HT1080 (cell line): ENCODE measurements at places on chromosomes 5 and 9. TPM values are rescaled to one million over a fixed set of nuclear protein-coding genes. Genes with fewer than 3 reads are reported as not detected.

The NTRK2 gene
- not detected in 2 replicates for total RNA-seq

The MPDZ gene
- total RNA-seq: 14.8 and 15.9 TPM in 2 replicates

GRCh38 chr9:125140576-125140975 is 2.8 kb downstream of the SCAI start:
- DNase-seq: no peak

The SVEP1 gene
- under 0.01 TPM in 1 of 2 replicates, not detected in the other for total RNA-seq

The ENHO gene
- 5.0 TPM in 2 replicates for total RNA-seq

The ZFP62 gene
- 16.1 and 16.2 TPM in 2 replicates for total RNA-seq

The UNC13B gene
- total RNA-seq: 9.5 and 10.7 TPM in 2 replicates

- no peak for DNase-seq
Measured at GRCh38 chr5:13540168-13540750, 404.2 kb downstream of the DNAH5 start.

DNA sequence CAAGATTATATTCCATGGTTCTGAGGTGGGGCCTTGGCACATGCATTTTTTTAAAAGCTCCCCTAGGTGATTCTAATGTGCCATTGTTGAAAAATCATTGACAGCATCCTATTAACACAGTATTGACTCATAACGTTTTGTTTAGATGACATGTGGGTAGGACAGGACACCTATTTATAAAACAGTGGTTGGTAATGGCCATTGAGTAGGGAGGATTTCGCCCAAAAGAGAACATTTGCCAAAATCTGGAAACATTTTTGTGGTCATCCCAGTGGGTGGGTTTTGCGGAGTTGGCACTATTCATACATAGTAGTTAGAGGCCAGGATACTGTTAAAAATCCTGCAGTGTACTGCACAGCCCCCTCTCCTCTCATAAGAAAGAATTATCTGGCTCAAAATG is 6.4 kb upstream of the CHD1 start:
- no peak for DNase-seq
